HCT116 (cell line): ENCODE measurements at places on chromosomes 13 and 19. TPM values are rescaled to one million over a fixed set of nuclear protein-coding genes. Genes with fewer than 3 reads are reported as not detected.

ILF3 gene
- total RNA-seq: 430 TPM

LILRB1 gene
- total RNA-seq: not detected

ZNF560 gene
- total RNA-seq: not detected

LYL1 gene
- 2.6 TPM for total RNA-seq

PCSK4 gene
- 11.1 TPM for total RNA-seq

HIF3A gene
- 0.98 TPM for total RNA-seq

TNNT1 gene
- total RNA-seq: 188 TPM

MIER2 gene
- 41.5 TPM for total RNA-seq

JSRP1 gene
- total RNA-seq: 0.30 TPM

FCER2 gene
- 0.20 TPM for total RNA-seq

COX7A1 gene
- not detected for total RNA-seq

KIR3DL1 gene
- not detected for total RNA-seq

CEACAM20 gene
- not detected for total RNA-seq

FDX2 gene
- 21.0 TPM for total RNA-seq

SPINT2 gene
- total RNA-seq: 500 TPM

KLF5 gene
- total RNA-seq: 59.2 TPM

RFPL4AL1 gene
- not detected for total RNA-seq

TLE6 gene
- total RNA-seq: 10.9 TPM

LGALS4 gene
- 0.86 TPM for total RNA-seq

CRLF1 gene
- total RNA-seq: 43.0 TPM

LIM2 gene
- total RNA-seq: not detected

NPHS1 gene
- 0.57 TPM for total RNA-seq

NLRP7 gene
- not detected for total RNA-seq

KLHL1 gene
- not detected for total RNA-seq

F7 gene
- total RNA-seq: not detected

FPR3 gene
- total RNA-seq: not detected

ZNF547 gene
- 1.4 TPM for total RNA-seq

KASH5 gene
- not detected for total RNA-seq

DCT gene
- total RNA-seq: 0.12 TPM

SLC39A3 gene
- 39.1 TPM for total RNA-seq

CEACAM16 gene
- not detected for total RNA-seq

DIAPH3 gene
- 22.8 TPM for total RNA-seq

LRP3 gene
- 29.0 TPM for total RNA-seq

FFAR2 gene
- total RNA-seq: not detected

PODNL1 gene
- 0.71 TPM for total RNA-seq

TTYH1 gene
- total RNA-seq: 0.37 TPM

CEBPA gene
- total RNA-seq: 7.0 TPM

IRGC gene
- total RNA-seq: not detected

PSG3 gene
- total RNA-seq: not detected

ZFR2 gene
- total RNA-seq: 0.34 TPM

FGF22 gene
- total RNA-seq: 1.5 TPM

LYPD3 gene
- 3.6 TPM for total RNA-seq

SLC17A7 gene
- total RNA-seq: 1.8 TPM

BRME1 gene
- total RNA-seq: 1.7 TPM

DNAJB1 gene
- 175 TPM for total RNA-seq

BEST2 gene
- total RNA-seq: 0.10 TPM

ZNF534 gene
- not detected for total RNA-seq

RNF225 gene
- 1.2 TPM for total RNA-seq

LHB gene
- 3.7 TPM for total RNA-seq

SSC5D gene
- 1.5 TPM for total RNA-seq

BCAM gene
- 78.7 TPM for total RNA-seq

CD22 gene
- total RNA-seq: 7.0 TPM

DAND5 gene
- 0.25 TPM for total RNA-seq
